Stimulated activated naive CD4-positive, alpha-beta T cell treated with Interleukin-2 at 50 U/mL for 16 hours (primary cell): ENCODE measurements at places on chromosomes 16 and 17.

DNA sequence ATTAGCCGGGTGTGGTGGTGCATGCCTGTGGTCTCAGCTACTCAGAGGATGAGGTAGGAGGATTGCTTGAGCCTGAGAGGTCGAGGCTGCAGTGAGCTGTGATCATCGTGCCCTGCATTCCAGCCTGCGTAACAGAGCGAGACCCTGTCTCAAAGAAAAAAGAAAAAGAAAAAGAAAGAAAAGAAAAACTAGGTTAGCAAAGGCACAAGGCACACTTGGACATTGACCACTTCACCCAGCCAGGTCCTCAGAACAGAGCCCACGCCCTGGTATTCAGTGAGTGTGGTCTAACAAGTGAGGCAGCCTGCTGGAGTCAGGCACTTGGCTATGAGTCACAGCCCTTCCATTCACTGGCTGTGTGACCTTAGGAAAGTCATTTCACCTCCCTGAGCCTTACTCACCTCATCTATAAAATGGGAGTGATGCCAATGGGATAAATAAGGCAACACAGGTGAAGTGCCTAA is 10.4 kb downstream of the MILR1 start:
- no peak for DNase-seq

DNA sequence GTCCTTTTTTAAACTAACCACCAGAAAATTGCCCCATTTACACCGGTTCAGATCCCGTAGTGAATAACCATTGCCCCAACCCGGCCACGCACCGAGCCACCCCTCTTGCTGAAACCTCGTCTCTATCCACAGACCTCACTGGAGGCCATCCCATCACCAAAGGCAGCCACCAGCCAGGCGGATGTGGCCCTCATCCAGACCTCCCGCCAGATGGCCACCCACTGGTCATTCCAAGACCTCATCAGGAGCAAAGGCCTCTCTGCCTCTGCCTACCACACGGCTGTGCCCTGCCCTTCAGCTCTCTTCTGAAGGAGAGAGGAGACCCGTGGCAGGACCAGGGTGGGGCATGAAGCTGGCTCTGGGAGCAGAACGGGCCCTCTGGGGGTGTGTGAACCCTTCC is 38.2 kb upstream of the CDH5 start:
- DNase-seq: no peak

GRCh38 chr16:89152831-89153700 is 18.5 kb upstream of the CDH15 start:
- DNase-seq: no peak

GRCh38 chr17:68710976-68711375 is 109.8 kb upstream of the FAM20A start:
- DNase-seq: no peak

DNA sequence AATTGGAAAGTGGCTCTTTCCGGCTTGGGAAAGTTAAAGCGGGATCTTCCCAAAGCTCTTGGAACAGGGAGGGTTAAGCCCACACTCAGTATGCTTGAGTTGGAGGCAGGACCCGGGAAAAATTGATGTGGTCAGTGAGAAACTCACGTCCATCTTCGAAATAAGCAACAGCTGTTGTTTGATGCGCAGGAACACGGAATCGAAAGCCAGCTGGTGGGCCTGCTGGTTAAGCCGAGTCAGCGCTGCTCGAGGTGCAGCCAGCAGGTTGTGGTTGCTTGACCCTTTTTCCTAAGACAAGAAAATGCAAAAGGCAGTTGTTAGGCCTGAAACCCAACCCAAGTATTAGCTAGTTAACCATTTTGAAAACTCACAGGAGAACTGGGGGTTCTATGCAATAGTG is 49.4 kb downstream of the COG7 start:
- no peak for DNase-seq

- DNase-seq: no peak
Measured at GRCh38 chr17:395179-395578, 42.6 kb upstream of the RPH3AL start.

DNA sequence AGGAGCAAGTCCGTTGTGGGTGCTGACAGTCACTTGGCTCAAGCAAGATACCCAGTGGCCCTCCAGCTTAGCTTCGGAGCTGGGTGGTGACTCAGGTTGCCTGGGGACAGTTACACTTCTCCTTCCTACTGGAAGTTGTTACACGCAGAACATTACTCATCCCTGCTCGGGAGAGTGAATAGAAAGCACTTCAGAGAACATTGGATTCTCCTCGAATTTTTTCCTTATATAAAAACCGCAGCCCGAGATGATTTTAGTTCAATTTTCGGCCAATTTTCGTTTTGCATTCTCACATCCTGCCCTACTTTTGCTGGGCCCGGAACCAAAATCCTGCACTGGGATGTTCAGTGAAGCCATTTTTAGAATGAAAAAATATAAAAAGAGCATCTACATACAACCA is 99.7 kb downstream of the ELAC2 start:
- DNase-seq: no peak

DNA sequence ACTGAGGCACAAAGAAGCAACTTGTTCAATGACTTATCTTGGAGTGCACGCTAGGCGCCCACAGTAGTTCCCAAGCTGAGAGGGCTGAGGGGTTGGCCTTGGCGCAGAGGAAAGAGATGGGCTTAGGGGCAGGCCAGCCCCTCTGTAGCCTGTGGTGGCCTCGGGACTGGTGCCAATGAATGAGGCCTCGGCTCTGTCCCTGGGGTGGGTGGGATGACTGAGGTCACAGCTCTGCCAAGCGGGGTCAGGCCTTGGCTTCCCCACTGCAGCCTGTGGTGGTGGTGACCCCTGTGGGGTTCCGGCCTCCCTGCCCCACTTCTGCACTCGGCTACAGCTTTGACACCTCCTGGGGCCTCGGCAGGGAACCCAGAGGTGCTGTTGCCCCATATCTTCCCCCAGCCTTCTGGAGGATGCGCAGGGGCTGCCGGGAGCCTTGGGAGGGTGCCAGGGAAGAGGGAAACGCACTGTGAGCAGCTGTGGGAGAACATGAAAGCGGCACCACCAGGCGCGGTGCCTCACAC is 46.0 kb downstream of the BEAN1 start:
- no peak for DNase-seq

DNA sequence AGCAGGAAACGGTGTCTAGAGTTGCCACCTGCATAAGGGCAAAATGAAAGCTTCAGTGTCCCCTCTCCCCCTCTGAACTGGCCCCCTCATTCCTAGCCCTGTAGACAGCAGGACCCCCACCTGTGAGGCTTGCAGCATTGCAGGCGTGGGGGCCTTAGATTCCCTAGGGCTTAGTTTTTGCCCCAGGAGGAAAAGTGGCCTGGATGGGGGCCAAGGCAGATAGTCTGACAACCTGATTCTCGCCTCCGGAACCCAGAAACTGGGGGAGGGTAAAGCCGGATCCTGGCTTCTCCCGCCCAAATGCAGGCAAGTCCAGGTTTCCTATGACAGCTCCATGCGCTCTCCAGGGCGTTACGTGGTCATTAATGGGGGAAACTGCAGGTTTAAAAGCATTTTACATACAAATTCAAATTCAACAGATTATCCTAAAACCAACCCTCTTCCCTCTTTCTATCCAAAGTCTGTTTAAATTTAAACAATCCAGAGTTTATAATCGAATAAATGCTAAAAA is 678 bp upstream of the HOXB6 start:
- DNase-seq: no peak

- DNase-seq: no peak
Measured at GRCh38 chr16:47538472-47538871, 77.3 kb downstream of the PHKB start.

GRCh38 chr16:56608043-56608875 is at the start of gene MT2A:
TSS of gene MT2A (plus strand) at chr16:56608584. CDS start at chr16:56608656, 72 bp downstream.
- DNase-seq: peak; percentile 88

GRCh38 chr16:82943371-82943770 is 316.6 kb downstream of the CDH13 start:
- no peak for DNase-seq

DNA sequence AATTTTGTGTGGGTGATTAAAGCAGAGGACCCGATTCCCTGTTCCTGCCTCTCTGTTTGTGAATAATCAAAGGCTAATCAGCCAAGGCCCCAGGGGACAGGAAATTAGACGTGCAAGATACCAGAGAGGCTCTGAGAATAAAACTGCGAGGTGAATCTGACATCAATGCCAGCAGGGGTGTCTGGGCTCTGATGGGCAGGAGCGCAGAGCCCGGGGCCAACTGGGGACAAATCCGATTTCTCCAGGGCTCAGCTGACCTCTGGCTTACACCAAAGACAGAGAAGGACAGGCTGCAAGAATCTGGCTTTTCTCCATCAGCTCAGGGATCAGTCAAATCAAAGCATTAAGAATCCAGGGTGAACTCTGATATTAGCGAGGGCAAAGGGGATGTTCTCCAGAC is 174.3 kb downstream of the XYLT1 start:
- DNase-seq: no peak

- no peak for DNase-seq
Measured at GRCh38 chr17:34781571-34782108, 179.6 kb downstream of the CCT6B start.

DNA sequence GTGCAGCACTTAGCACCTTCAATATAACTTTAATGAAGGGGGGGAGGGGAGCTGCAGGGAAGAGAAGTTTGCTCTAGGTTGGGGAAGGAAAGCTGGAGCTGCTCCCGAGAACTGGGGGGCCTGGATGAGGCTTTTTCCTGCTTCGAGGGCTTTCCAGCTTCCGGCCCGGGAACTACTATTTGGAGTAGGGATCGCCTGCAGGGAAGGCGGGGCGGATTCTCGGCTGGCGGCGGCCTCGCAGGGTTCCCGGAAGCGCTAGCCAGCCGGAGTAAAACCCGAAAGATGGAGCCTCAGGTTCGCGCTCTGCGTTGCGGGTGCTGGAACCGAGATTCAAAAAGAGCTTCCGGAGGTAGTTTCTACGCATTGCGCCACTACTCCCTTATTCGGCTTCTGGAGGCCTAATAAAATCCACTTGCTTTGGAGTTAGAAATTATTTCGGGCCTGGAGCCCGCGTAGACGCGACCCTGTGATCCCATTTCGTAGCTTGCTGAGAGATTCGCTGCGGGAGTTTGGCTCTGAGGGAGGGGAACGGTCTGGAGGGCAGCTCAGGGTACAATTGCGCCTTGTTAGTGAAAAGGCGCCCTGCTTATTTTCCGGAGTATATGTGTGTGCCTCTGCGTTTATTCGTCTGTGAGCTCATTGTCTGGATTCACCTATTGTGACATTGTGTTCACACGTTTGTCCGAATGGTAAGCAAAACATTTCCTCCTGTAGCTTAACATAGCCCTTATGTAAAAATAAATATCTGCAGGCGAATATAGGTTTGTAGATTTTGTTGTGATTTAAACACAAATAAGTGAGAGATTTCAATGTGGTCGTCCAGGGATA is 652 bp downstream of the PRAC2 start:
- no peak for DNase-seq

DNA sequence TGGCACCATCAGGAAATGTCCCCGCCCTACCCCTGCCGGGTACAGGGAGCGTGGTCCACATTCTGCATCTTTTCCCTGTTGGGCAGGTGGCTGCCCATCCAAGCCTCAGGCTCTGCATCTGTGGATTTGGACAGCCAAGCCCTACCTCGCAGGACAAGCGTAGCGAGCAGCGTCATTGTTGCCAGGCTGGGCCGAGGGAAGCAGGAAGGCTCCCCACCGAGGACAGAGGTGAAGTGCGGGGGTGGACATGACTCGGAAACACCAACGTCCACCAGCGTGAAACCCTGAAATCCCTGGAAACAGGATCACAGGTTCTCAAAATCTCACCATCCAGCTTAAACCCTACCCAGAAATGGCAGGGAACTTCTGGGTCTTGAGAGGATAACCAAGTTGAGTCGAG is 73.6 kb downstream of the SOCS1 start:
- no peak for DNase-seq

DNA sequence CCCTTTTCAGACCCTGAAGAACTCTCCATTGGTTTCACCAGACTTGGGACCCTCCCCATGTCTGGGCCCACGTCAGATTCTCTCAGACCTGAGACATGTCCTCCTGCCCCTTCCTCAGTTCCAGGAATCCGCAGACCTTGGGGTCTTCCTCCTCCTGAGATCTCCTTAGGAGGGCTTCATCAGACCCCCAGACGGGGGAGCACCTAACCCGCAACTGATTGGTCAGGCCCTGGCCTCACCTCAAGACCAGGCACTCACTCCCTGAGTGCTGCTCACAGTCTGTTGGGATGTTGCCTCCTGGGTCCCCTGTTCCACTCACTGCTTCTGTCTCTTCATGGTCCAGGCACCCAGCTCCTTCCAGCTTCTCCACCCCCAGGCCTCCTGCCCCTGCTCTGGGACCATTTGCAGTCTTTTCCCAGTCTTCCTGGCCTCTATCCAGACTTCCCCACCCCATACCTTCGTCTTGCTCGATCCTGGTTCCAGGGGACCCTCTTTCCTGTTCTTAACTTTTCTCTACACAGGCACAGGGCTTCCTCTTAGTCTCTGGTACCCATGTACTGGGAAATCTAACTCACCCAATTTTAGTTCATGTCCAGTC is 1.2 kb downstream of the GID4 start:
- DNase-seq: no peak

DNA sequence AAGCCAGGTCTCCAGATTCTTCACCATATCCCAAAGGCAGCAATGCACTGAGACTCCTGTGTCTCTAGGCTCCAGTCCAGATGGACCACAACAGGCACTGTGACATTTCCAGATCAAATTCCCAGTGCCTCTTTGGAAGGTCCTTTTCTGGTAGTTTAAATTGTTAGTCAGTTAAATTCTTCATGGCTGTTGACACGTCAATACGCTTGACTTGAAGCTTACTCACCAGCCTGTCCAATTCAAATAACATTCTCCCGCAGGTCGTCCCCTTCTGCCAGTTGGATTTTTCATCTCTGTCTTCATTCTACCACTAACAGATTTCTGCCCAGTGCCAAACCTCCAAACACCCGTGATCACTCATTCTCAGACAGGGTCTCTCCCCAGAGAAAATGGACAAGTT is 86.7 kb downstream of the SHISA9 start:
- no peak for DNase-seq

DNA sequence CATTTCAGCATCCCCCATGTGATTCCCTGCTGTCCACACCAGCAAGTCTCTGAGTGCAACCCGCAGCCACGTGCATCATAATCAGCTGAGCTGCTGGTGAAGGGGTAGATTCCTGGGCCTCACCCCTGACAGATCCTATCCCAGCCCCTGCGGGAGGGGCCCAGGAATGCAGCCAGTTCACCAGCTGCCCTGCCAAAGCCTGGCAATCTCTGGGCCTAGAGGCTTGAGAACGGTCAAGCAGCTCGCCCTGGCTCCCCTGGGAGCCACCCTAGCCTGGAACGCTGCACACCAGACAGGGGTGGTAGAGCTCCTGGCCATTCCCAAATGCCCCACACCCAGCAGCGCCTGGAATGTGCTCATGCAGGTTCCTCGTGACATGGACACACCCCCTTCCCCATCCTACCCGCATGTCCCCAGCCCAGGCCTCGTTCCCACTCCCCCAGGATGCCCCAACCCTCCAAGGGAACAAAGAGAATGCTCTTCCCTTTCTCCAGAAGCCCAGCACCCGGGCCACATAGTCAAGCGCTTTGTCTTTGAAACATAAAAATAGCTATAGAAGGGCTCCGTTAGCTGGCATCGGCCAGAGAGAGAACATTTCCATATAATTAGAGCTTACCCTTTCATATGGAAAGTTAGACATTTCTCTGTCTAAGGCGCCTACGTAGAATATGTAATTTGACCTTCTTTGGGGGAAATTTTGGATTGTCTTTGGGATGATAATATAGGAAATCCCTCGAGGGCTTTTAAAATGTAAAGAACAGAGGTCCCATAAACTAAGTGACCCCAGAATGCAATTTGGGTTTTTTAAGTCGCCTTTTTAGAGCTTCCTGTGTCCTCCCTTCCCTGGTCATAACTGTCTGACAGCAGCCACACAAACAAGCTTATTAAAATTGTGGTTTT is 3.4 kb downstream of the CEP295NL start:
- no peak for DNase-seq
